Adipose tissue (tissue), 3 donors: ENCODE measurements at places on chromosomes 7 and 10. TPM values are rescaled to one million over a fixed set of nuclear protein-coding genes. Genes with fewer than 3 reads are reported as not detected.

SLC16A12 gene
- 12.6 TPM for polyA plus RNA-seq

BLNK gene
- 2.9 TPM for polyA plus RNA-seq

ZNF488 gene
- 0.06 TPM for polyA plus RNA-seq

TPST1 gene
- 4.6 TPM for polyA plus RNA-seq

VPS37D gene
- 1.2 TPM for polyA plus RNA-seq

COL26A1 gene
- 0.11 TPM for polyA plus RNA-seq

PRF1 gene
- 0.43 TPM for polyA plus RNA-seq

EMX2 gene
- polyA plus RNA-seq, result 0.03 TPM

PTF1A gene
- polyA plus RNA-seq, result not detected

GRM3 gene
- 0.03 TPM for polyA plus RNA-seq

KMT2E gene
- 14.2 TPM for polyA plus RNA-seq

RNF32 gene
- 0.71 TPM for polyA plus RNA-seq

FAM131B gene
- polyA plus RNA-seq, result 0.37 TPM

LRRD1 gene
- not detected for polyA plus RNA-seq

GPR15LG gene
- polyA plus RNA-seq, result not detected
